ENCODE measurements at places on chromosomes 4 and X.

GRCh38 chr4:183504930-183505610 is at the start of gene ING2:
TSS of gene ING2 (plus strand) at chr4:183505058. CDS start at chr4:183505196, 138 bp downstream.
- no peak for DNase-seq

- DNase-seq: no peak
Measured at GRCh38 chr4:152776352-152776751, 3.2 kb downstream of the TIGD4 start.

DNA sequence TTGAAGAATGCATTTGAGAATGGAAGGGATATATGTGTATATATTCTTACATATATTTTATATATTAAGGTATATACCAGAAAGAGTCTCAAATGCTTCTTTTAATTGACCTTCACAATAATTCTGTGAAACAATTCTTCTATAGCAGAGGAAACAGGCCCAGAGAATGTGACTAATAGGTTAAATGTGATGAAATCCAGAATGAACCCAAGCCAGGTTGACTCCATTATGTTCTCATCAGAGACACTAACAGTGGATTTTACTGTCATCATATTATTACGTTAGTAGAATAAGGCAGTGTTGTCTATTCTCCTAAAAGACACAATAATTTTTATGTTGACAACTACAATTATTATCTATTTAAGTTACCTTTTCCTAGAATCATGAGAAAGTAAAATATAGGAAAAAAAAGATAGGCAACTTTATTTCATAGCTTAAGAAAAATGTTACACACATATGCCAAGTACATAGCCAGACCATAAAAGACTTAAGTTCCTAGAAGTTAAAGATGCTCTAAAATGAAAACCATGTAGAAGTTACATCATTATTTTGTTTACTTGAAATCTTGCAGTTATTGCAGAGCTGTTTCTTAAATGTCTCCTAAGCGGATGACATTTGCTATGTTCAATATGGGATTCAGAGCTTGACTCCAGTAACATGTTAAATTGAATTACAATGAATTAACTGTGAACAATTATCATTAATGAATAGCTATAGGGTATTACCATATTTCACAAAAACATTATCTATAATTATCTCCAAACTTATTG is 56.2 kb upstream of the ANKRD50 start:
- no peak for DNase-seq

GRCh38 chr4:42709392-42710065 is 52.6 kb upstream of the ATP8A1 start:
- DNase-seq: no peak

- DNase-seq: no peak
Measured at GRCh38 chrX:55004231-55004630, 4.1 kb downstream of the APEX2 start.

GRCh38 chr4:1413204-1413663 is 7.0 kb upstream of the NKX1-1 start:
- no peak for DNase-seq

GRCh38 chr4:45795135-45795534 is 328.7 kb downstream of the GABRG1 start:
- no peak for DNase-seq

GRCh38 chr4:24846716-24847115 is 51.3 kb downstream of the SOD3 start:
- DNase-seq: no peak

- DNase-seq: no peak
Measured at GRCh38 chr4:98068495-98068894, 74.8 kb downstream of the STPG2 start.

DNA sequence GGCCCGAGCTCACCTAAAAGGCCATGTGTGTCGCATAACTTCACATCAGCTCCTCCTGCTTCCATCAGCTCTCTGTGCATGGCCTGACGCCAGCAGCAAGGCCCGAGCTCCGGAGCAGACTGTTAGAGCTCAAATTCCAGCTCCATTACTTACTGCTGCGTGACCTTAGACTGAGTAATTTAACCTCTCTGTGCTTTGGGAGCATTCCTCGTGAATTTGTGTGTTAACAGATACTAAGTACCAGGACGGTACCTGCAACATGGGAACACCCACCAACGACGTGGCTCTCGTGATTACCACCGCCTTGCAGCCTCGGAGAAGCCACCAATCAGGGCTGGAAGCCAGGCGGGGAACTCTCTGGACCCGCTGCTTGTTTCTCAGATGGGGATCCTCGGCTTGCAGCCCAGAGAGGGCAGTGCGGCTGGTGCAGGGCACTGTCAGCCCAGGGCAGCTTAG is 12.9 kb downstream of the LETM1 start:
- DNase-seq: no peak

GRCh38 chrX:34300871-34301270 is 168.8 kb upstream of the FAM47A start:
- DNase-seq: no peak

DNA sequence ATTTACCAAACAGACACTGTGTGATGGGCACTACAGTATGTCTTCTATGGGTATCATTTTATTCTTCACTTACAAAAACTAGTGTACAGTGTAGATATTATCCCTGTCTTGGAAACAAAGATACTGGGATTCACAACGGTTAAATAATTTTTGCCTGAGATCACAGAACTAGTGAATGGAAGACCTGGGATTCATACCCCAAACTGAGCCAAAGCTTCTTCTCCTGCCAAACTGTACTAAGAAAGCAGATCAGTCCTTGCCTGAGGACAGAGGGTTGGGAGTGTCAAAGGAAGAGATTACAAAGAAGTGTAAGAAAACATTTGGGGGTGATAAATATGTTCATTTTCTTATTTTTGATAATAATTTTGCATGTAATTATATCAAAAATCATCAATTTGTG is 43.1 kb downstream of the PPA2 start:
- DNase-seq: no peak

- DNase-seq: no peak
Measured at GRCh38 chrX:94492541-94492940, 818.5 kb downstream of the FAM133A start.

- no peak for DNase-seq
Measured at GRCh38 chr4:138494931-138495330, 252.8 kb upstream of the SLC7A11 start.

DNA sequence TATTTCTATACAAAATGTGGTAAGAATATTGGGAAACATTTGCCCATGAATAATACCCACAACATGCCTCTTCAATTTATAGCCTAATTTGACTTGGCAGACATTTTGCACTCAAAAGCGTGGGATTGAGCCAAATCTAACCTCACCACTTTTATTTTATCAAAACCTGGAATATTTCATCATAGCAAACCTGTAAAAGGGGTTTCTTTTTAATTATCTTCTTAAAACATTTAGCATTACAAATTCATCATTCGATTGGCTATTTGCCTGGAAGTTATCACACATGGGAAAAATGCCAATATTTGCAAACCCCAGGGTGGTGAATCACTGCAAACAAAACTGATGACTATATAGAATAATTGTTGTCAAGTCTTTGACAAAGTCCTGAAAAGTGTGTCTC is 56.2 kb downstream of the VCX3B start:
- DNase-seq: no peak

DNA sequence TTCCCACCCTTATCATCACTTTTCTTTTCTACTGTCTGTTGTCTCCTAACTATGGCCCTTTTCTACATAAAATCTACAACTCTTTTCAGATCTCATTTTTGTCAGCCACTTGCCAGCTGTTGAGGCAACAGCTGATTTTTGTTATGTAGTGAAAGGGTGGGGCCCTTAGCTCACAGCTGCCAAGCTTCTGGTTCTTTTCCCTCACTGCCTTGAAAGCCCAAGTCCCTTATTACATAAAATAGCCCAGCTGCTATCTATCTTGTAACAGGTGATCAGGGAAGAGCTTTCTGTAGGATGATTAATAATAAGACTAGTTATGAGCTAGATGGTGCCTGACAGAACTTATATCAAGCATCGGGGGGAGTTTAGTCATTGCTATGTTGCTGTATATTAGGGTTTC is 45.9 kb downstream of the ADGRL3 start:
- DNase-seq: no peak

- DNase-seq: no peak
Measured at GRCh38 chrX:72727846-72728245, 13.7 kb upstream of the PHKA1 start.

DNA sequence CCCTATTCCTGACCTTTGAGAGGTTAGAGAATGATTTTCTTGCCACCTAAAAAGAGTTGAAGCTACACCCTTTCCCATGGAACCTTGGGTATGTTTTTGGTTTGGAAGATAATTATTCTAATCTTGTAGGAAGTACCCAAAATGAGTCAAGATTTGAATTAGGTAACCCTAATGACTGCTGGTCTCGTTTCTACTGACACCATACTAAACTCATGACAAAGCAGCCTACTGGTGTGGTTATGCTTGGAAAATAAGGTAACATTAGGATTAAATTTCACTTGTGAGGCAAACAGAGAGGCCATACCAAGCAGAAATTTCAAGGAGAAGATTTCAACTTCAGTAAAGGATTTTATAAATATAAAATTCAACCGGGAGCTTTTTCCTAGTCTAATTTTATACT is 107.9 kb downstream of the FBXW7 start:
- DNase-seq: no peak

DNA sequence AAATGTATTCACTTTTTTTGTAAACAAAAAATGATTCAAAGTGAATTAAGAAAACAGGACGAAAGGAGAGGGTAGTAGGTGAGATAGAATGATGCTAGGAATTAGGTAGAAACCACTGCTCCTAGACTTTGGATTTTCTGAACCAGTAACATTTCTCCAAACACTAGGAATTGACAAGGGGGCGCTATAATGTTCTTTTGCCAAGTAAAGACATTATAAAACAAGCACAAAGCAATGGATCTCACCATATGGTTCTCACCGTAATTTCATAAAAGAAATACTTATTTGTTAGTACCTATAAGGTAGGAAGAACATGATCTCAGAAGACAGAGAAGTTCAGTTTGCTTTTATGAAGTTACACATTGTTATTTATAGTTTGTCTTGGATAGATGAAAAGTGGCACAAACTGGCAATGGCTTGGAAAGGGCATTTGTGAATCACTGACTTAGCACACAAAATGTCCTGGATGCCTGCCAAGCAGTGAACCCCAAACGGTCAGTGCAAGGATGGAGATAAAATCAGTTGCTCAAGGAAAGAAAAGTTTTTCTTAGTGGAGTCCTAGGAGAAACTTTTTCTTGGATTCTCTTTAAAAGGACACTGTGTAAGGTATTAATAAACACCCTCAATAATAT is 8.1 kb upstream of the TBC1D1 start:
- DNase-seq: no peak

- DNase-seq: no peak
Measured at GRCh38 chr4:140645614-140646412, 77.1 kb upstream of the UCP1 start.

- DNase-seq: no peak
Measured at GRCh38 chr4:7530082-7530481, 95.4 kb upstream of the PSAPL1 start.

- no peak for DNase-seq
Measured at GRCh38 chr4:139872274-139872673, 206.7 kb downstream of the MGST2 start.

DNA sequence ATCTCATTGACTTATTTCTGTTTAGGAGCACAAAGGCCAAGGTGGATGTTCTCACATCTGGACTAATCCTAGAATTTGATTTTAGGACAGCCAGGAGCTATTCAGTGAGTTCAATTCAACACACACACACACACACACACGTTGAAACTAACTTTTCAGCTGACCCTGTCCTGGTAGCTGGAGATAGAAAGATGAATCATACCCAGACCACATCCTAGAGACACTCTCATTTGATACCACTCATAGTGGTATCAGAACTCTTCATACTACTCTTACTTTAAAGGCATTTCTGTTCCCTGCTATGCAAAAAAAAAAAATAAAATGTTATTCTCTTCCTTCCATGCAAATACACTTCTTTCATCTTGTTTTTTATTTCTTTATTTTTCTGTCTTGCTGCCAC is 36.7 kb downstream of the KLF8 start:
- no peak for DNase-seq

GRCh38 chrX:145178268-145178667 is 69.0 kb upstream of the SPANXN1 start:
- no peak for DNase-seq

DNA sequence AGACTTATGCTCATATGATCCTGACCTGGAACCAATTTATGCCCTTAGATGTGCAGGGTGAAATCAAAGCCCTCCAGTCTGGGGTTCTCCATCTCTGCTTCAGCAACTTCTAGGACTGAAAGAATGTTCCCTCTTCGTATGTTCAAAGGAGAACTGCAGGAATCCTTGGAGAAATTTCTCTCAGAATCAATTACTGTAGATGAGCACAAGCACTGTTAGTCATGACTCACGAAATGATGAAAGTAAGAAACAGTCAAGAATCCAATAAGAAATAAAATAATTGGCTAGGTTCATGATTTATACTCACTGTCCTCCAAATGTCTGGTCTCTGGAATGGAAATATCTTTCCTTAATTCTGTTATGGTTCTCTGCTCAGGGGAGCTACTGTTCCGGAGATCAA is 348.2 kb downstream of the PDGFC start:
- DNase-seq: no peak
